WTC11 (cell line): ENCODE measurements at places on chromosomes 6 and 20.
A peak's percentile ranks its signal among the peaks of the same experiment; 100 is the strongest.

DNA sequence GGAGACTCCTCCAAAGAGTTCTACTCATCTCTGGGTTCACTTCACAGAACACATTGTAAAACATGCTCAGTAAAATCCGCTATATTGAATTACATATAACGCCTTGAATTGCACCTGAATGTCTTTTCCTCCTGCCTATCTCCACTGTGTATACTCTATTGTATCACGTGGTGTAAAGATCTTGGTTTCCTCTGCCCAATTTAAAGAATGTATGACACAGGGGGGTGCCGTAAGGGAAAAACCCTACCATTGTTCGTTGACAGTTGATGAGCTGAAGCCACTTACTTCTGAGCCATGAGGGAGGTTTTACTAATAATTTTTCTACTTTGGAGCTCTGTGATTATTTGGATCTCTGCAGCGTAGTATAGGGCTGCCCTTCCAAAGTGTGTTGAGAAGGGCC is 6.0 kb downstream of the ASF1A start:
- no peak overlapping the region for H3K4me3 ChIP-seq
- H3K36me3 ChIP-seq = peaks cover 49% of the 10 kb centered on the region
- H3K27me3 ChIP-seq = no peaks in the 10 kb centered on the region
- DNase-seq = no peak
- peaks cover 50% of the 10 kb centered on the region for H3K4me1 ChIP-seq

DNA sequence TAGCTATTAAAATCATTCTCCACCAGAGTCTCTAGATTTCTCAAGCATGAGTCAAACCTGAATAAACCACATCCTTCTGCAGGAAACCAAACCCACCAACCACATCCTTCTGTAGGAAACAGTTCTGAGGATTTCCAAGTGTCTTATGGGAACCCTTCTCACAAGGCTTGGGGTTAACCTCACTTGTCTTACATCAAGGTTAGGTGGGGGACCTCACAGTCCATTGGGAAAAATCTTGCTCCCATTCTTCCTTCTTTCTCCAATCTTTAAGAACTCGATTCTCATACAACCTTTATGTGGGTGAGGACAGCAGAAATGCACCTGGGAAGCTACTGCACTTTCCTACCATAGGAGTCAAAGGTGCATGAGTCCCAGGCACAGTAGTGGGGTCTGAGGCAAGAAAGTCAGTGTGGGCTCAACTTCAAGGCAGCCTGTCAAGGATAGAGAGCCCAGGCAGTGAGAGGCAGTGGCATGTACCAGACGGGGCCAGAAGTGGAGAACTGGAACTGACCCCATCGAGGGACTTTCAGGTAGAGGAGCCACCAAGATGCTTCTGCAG is 114.5 kb downstream of the SLC22A3 start:
- H3K27me3 ChIP-seq = no peaks in the 10 kb centered on the region
- peaks cover 12% of the 10 kb centered on the region for H3K36me3 ChIP-seq
- peaks cover 4% of the 10 kb centered on the region; the same call in 1 of the 2 replicates for H3K4me1 ChIP-seq
- H3K4me3 ChIP-seq = no peak overlapping the region

GRCh38 chr6:2576499-2576898 is 174.2 kb downstream of the MYLK4 start:
- H3K27me3 ChIP-seq = no peaks in the 10 kb centered on the region; the same call in 1 of the 2 replicates
- peaks cover 6% of the 10 kb centered on the region for H3K4me1 ChIP-seq
- no peak for DNase-seq
- H3K4me3 ChIP-seq = no peak overlapping the region
- H3K27ac ChIP-seq = no peak overlapping the region

DNA sequence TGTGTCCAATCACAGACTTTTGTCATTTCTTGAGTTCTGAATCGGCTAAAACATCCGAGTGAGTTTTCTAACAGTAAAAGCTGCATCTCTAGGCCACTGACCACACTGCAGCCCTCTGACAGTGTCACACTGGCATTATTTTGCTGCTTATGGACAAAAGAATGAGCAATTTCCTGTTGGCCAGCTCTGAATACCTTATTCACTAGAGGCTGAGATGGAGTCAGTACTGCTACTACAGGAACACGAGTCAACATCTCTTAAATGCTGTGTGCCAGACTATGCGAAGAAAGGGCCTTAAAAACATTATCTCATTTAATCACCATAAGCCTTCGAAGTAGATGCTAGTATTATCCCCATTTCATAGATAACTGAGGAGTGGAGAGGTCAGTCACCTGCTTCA is 42.5 kb upstream of the IPCEF1 start:
- peaks cover 13% of the 10 kb centered on the region for H3K4me1 ChIP-seq
- DNase-seq = no peak
- no peak overlapping the region for H3K27ac ChIP-seq
- H3K4me3 ChIP-seq = no peak overlapping the region
- peaks cover 9% of the 10 kb centered on the region for H3K36me3 ChIP-seq

DNA sequence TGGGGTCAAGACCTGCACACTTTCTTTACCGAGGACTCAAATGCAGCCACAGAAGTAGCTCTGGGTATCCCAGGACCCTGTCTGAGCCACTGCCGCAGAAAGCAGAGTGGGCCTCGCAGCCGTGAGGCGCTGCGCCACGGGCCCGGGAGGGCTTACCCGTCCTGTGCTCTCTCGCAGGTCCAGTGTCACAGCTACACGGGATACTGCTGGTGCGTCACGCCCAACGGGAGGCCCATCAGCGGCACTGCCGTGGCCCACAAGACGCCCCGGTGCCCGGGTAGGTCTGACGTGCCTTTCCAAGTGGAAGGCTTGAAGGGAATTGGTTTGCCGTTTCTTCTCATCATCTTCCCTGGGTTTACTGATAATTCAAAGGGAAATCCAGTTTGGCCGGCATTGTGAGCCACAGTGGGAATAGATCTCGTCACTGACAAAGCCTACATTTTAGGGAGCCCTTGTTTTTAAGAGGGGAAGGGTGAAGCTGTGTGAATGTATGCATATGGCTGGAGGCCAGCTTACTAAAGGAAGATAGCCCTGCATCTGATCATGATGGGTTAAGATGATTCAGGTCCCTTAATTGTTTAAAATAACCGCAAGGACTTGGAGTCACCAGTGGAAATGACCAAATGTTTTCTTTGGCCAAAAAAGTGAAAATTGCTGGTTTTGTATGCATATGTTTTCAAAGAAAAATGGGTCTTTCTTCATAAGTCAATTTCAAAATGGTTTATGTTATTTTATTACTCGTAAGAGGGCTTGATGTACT is 86.6 kb downstream of the SMOC2 start:
- no peak for DNase-seq
- peaks cover 12% of the 10 kb centered on the region for H3K4me1 ChIP-seq
- H3K36me3 ChIP-seq = no peaks in the 10 kb centered on the region

GRCh38 chr6:39004801-39005200 is 43.8 kb upstream of the GLP1R start:
- no peak overlapping the region for H3K27ac ChIP-seq
- no peak for DNase-seq
- H3K4me1 ChIP-seq = peaks cover 2% of the 10 kb centered on the region; the same call in 1 of the 2 replicates
- no peaks in the 10 kb centered on the region for H3K36me3 ChIP-seq

DNA sequence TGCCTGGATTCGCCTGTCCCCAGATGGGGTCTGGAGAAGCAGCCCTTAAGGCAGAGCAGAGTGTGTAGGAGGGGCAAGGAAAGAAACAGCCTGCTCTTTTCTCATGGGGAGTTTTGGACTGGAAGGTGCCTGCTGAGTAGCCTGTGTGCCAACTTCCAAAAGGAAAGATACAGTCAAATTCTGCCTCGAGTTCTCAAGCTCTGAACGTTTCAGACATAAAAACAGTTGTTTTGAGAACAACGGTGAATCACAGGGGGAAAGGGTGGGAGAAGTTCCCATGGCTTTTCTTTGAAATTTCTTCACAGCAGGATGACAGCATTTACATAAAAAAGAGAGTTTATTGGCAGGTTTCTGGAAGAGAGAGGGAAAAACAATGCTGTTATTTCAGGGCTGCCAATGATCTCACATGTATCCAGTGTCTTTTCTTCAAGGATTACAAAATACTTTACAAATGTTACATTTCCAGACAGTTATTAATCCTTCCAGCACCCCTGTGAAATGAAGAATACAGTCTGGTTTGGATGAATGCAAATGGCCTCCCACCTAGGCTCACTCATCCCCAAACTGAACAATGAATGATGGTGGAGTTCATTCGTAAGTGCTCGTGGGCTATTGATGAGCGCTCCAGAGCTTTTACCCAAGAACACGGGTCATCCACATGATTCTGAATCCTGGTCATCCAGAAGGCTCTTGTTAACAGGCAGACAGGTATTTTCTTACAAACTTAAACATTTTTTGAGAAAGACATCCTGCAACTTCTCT is 33.8 kb upstream of the ECI2 start:
- H3K36me3 ChIP-seq = peaks cover 24% of the 10 kb centered on the region
- no peak for DNase-seq
- H3K4me3 ChIP-seq = peak overlapping the region; percentile 36
- peak overlapping the region; percentile 93 for H3K27ac ChIP-seq
- H3K27me3 ChIP-seq = peaks cover 37% of the 10 kb centered on the region

GRCh38 chr6:112029045-112029822 is 24.7 kb upstream of the CCN6 start:
- no peak overlapping the region for H3K27ac ChIP-seq
- H3K4me1 ChIP-seq = peaks cover 8% of the 10 kb centered on the region
- H3K36me3 ChIP-seq = peaks cover 3% of the 10 kb centered on the region; the same call in 1 of the 2 replicates

- H3K4me3 ChIP-seq = peak overlapping the region; percentile 66
- H3K27me3 ChIP-seq = peaks cover 56% of the 10 kb centered on the region
- no peak overlapping the region for H3K27ac ChIP-seq
- peak; percentile 49 for DNase-seq
Observed at GRCh38 chr6:3750317-3751076, 1.0 kb downstream of the PXDC1 start.

- no peaks in the 10 kb centered on the region for H3K27me3 ChIP-seq
- H3K36me3 ChIP-seq = no peaks in the 10 kb centered on the region
- H3K27ac ChIP-seq = no peak overlapping the region
Observed at GRCh38 chr6:133062077-133062476, 179.1 kb upstream of the EYA4 start.

DNA sequence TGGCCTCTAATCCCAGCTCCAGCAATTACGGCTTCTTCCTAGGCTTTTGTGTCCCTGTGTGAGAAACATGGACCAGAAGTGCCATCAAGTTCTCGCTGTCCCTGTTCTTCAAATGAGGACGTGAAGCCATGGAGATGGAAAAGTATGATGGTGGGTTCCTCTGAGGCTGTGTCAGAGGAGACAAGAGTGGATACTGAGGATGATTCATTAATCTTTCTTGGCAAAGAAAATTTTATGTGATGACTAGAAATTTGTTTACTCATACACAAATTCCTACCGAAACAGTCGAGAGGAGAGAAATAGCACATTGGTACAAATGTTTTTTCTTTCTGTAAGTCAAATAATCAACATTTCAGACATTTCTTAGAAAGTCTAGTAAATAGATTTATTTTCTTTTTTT is 35.0 kb upstream of the PNRC1 start:
- no peak overlapping the region for H3K27ac ChIP-seq
- peaks cover 38% of the 10 kb centered on the region for H3K27me3 ChIP-seq
- no peak overlapping the region for H3K4me3 ChIP-seq
- H3K4me1 ChIP-seq = peaks cover 32% of the 10 kb centered on the region

- no peaks in the 10 kb centered on the region for H3K36me3 ChIP-seq
- no peaks in the 10 kb centered on the region for H3K4me1 ChIP-seq
- H3K27ac ChIP-seq = no peak overlapping the region
- H3K27me3 ChIP-seq = no peaks in the 10 kb centered on the region
- no peak for DNase-seq
- no peak overlapping the region for H3K4me3 ChIP-seq
Observed at GRCh38 chr6:145276756-145277155, 458.6 kb downstream of the EPM2A start.

DNA sequence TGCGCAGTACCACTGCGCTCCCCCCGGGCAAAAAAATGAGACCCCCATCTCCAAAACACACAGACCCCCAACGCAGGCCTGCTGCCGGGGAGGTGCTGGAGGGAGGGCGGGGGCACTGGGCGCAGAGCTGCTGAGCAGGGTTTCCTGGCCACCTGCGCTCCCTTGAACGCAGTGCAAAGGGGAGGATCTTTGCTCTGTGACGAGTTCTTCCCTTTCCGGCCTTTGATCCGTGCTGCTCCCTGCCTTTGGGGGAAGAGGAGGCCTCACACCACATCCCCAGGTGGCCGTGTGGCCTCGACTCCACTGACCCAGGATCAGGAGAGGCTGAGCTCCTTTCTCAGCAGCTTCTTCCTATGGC is 8.9 kb upstream of the COL20A1 start:
- no peak overlapping the region for H3K4me3 ChIP-seq
- no peak for DNase-seq
- peaks cover 21% of the 10 kb centered on the region for H3K36me3 ChIP-seq

DNA sequence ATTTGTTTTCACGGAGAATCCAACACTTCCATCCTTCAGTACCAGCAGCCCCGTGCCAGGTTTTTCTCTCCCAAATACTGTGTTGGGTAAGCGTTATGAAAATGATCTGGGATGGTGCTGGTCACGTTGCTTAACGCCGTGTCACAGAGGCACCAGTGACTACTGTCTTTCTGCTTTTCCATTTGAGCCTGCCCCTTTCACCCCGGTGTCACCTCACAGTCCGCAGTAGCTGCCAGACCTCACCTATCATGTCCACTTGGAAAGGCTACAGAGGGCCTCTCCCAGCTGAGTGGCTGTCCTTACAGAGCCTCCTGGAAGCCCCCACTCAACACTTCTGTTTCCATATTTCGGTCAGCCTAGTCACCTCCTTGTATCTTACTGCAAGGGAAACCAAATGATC is 176.5 kb upstream of the ARID1B start:
- peaks cover 3% of the 10 kb centered on the region for H3K27me3 ChIP-seq
- H3K4me3 ChIP-seq = no peak overlapping the region
- peaks cover 15% of the 10 kb centered on the region for H3K36me3 ChIP-seq
- no peak for DNase-seq
- H3K27ac ChIP-seq = no peak overlapping the region
- peaks cover 23% of the 10 kb centered on the region for H3K4me1 ChIP-seq

DNA sequence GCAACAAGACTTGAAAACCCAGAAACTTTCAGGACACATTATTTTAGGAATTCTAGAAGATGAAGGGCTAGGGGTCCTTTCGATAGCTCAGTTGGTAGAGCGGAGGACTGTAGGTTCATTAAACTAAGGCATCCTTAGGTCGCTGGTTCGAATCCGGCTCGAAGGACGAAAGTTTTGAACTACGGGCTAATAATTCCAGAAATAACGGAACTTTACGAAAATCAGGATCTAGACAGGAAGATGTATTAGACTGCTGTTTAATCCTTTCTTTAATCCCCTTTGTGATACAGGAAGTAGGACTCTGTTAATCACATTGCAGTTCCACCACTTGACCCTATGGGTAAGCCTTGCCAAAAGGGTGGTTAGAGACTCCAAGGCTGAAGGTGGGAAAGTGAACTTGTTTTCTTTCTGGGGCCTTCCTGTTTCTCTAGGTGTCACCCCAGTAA is 21.2 kb upstream of the ABT1 start:
- no peak overlapping the region for H3K27ac ChIP-seq
- peak overlapping the region; percentile 90 for H3K4me3 ChIP-seq
- H3K4me1 ChIP-seq = peaks cover 12% of the 10 kb centered on the region
- H3K36me3 ChIP-seq = peaks cover 4% of the 10 kb centered on the region; the same call in 1 of the 2 replicates
- peaks cover 21% of the 10 kb centered on the region for H3K27me3 ChIP-seq

DNA sequence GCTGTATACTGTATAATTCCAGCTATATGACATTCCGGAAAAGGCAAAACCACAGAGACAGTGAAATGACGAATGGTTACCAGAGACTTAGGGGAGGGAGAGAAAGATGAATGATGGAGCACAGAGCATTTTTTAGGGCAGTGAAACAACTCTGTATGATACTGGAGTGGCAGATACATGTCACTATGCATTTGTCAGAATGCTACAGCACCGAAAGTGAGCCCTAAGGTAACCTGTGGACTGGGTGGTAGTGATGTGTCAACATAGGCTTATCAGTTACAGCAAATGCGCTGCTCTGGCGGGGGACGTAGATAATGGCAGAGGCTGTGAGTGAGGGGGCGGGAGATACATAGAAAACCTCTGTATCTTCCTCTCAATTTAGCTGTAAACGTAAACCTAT is 201.3 kb upstream of the SSTR4 start:
- H3K36me3 ChIP-seq = no peaks in the 10 kb centered on the region
- peaks cover 3% of the 10 kb centered on the region; the same call in 1 of the 2 replicates for H3K4me1 ChIP-seq
- H3K27ac ChIP-seq = no peak overlapping the region
- no peak for DNase-seq
- no peaks in the 10 kb centered on the region for H3K27me3 ChIP-seq
